Activated T-helper 2 cell treated with anti-CD3 and anti-CD28 coated beads, Interferon-gamma antibody, Interleukin-2, Interleukin-4, amounts not matched to agents 10 μg/mL and 5 μg/mL and 100 μg/mL, durations not matched to agents 14 hours and 24 hours and 36 hours (primary cell): ENCODE measurements at places on chromosomes 1 and 21. TPM values are rescaled to one million over a fixed set of nuclear protein-coding genes. Genes with fewer than 3 reads are reported as not detected.

DNA sequence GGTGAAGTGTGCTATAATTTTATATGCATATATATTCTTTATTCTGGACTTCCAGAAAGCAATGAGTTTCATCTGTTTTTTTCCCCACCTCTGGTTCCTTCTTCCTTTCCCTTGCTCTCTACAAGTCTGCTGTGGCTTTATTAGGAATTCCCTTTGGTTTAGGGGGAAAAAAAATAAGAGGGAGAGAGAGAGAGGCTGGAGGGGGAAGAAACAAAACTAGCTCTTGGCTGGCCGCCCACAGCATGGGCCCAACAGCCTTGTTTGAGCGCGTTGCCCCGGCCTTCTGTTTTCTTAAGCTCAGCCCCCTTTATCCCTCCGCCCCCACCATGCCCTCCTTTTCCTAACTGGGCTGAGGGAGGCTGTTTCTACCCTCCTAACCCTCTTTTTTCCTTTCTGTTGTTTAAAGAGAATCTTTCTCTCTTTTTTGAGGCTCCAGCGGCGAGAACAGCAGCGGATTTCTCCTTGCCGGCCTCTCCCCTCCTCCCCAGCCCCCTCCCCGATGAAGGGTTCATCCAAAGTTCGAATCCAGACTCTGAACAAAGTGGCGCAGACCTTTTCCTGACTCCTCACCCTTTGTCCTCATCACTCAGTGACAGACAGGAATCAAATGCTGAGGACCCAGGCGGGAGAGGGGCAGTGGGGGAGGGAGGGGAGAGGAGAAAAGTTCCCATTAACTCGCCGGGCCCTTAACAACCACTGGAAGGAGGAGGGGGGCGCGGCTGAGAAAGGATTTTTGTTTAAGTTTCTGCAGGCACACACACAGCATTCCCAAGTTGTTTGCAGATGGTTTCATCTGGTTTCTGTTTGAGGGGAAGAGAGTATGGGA is 29.7 kb downstream of the PBX1 start:
- H3K27me3 ChIP-seq: no peaks in the 10 kb centered on the region
- no peak overlapping the region for H3K4me3 ChIP-seq
- H3K4me1 ChIP-seq: no peaks in the 10 kb centered on the region
- no peak overlapping the region for H3K27ac ChIP-seq
- no peaks in the 10 kb centered on the region for H3K36me3 ChIP-seq

DNA sequence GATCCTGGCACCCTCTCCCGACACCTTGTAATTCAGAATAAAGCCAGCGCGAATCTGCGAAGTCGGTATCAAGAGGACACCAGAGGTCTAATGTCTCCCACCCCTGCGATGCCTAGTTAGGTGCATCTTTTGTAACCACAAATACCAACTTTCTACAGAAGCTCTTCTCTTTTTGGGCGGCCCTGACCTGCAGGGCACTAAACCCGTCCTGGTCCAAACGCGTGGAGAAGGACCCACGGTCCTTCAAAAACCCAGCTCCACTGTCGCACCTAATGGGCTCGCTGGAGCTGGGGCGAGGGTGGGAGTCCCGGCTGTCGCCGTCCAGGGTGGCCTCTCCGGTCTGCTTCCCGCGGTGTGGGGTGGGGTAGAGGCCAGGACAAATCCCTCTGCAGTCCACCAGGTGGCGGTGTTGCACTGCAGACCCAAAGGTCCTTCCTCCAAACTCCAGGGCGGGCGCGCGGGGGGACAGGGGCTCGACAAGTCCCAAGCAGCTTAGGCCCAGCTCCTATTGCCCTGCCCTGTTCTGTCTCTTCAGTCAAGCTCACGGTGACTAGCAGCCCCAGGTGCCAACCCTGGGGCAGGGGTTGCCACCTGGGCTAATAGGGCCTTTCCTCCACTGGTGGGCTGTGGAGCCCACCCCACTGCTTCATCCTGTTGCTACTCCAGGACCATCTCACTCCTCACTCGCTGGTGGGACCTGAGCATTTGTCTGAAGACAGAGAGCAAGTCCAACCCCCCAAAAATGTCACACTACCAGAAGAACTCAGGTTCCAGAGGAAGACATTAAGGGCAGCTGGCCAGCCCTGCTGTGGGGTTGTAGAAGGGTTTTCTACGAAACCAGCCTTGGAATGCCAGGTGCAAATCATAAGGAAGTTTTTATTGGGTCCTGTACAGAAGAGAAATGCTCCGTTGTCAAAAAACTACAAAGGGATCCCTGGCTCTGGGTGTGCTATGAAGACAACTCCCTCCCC is 2.8 kb downstream of the HES3 start:
- H3K4me1 ChIP-seq: peaks cover 4% of the 10 kb centered on the region
- peak overlapping the region; percentile 42 for H3K4me3 ChIP-seq
- H3K27ac ChIP-seq: no peak overlapping the region
- DNase-seq: peak; percentile 70
- H3K27me3 ChIP-seq: peaks cover 57% of the 10 kb centered on the region
- H3K36me3 ChIP-seq: no peaks in the 10 kb centered on the region

DNA sequence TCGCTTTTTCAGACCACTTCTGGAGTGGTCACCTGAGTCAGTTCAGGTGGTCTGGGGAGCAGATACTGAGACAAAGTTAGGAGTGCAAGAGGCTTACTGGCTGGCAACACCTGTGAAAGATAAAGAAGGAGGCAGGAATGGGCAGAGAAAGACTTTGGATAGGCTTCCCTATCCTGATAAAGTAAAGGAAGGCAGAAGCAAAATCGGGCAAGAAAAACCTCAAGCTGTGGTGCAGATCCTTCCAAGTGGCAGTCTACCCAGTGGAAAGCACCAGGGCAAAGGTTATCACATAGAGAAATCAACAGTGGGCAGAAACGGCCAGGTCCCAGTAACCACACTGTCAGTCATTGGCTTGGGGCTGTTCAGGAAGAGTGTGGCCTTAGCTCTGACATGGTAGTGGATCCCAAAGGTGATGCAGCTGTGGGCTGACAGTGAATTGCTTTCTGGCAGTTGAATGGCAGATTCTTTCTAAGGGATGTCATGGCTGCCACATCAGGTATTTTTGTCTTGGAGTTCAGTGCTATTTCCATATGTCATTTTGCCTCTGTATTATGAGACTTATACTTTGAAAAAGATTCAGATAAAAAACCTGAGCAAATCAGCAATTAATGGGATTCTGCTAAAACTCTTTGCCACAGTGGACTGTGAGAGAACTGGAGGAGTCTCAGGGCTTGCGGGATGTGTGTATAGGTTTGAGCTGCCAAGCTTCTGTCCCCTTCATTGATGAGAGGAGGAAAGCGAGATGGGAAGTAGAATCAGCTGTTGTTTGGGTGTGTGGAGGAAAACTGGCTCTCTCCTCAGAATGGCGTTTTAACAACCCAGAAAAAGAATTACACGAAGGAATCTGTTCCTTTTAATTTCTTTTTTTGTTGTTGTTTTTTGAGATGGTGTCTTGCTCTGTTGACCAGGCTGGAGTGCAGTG is 8.1 kb upstream of the CGN start:
- peaks cover 16% of the 10 kb centered on the region for H3K4me1 ChIP-seq
- peaks cover 14% of the 10 kb centered on the region for H3K27me3 ChIP-seq
- no peaks in the 10 kb centered on the region for H3K36me3 ChIP-seq
- no peak overlapping the region for H3K4me3 ChIP-seq
- no peak overlapping the region for H3K27ac ChIP-seq

The ARHGAP30 gene
- total RNA-seq: 161 and 170 TPM in 2 replicates

DNA sequence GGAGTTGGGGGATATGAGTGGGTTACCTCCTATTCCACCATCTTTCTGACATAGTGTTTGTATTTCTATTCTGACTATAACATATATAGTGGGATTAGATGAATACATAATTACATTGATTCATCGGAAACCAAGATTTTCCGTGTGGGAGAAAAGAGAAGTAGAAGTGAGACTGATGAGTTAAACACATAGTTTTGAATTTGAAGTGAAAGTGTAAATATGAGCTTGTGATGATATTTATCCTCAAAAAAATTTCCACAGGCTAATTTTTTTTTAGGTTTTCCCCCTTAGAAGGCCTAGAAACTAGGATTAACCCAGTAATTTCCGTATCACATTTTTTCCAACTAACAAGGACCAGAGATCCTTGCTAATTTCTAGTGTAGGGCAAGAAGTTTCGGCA is 6.9 kb downstream of the CD1B start:
- no peaks in the 10 kb centered on the region for H3K36me3 ChIP-seq
- DNase-seq: no peak
- H3K27ac ChIP-seq: no peak overlapping the region
- H3K4me3 ChIP-seq: no peak overlapping the region
- H3K27me3 ChIP-seq: no peaks in the 10 kb centered on the region
- H3K4me1 ChIP-seq: peaks cover 1% of the 10 kb centered on the region

DNA sequence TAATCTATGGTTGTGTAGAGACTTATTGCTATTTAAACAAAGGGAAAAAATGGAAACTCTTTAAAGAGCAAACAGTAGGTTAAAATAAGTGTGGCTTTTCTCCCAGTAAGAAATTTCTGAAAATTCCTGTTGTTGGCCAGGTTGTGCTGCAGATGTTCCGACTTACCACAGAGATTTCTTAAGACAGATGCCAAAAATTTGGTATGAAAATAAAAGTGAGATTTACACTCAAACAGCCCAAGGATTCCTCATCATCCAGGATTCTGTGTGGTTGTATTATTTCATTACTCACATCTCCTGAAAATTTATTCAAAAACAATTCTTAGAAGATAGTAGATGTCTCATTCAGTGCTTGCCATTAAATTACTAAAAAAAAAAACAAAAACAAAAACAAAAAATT is 296.7 kb upstream of the PTBP2 start:
- no peak overlapping the region for H3K27ac ChIP-seq
- H3K4me3 ChIP-seq: no peak overlapping the region
- no peaks in the 10 kb centered on the region for H3K27me3 ChIP-seq
- DNase-seq: no peak
- no peaks in the 10 kb centered on the region for H3K36me3 ChIP-seq

DNA sequence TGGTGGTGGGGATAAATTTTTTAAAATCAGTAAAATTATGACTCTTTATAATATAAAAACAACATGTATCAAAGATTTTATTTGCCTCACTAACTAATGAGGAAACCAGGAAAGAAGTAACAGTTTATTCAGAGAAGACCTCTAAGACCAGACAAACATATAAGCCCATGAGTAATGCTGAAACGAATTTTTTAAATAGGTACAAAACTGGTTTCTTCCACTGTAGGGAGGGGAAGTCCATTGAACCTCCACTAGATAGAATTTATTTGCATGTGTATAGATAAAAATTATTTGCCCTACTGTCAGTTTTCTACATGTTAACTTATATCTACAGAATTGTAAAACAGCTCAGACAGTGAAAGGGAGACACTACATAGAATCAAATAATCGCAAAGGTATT is 86.8 kb downstream of the ZC3H11B start:
- H3K4me1 ChIP-seq: peaks cover 1% of the 10 kb centered on the region
- no peak for DNase-seq
- H3K27ac ChIP-seq: no peak overlapping the region
- no peaks in the 10 kb centered on the region for H3K27me3 ChIP-seq
